ENCODE measurements at places on chromosomes 7 and 10.

DNA sequence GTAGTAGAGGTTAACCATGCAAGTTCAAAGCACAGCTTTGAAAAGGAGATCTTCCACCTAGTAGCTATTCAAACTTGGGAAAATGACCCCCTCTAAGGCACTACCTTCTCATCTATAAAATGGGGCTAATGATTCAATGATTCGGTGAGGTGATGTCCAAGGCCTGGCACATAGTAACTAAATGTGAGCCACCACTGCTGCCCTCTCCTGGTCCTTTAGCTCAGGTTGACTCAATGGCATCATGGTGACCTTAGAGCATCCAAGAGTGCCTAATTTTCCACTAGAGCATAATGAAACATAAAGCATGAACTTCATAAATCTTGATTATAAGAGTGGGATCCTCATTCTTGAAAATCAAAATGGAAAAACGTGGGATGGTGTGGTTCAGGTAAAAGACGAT, 16.3 kb upstream of the PLCE1 start:
- no peak for DNase-seq

- no peak for DNase-seq
Measured at GRCh38 chr7:89332026-89332425, 536.5 kb upstream of the TEX47 start.

DNA sequence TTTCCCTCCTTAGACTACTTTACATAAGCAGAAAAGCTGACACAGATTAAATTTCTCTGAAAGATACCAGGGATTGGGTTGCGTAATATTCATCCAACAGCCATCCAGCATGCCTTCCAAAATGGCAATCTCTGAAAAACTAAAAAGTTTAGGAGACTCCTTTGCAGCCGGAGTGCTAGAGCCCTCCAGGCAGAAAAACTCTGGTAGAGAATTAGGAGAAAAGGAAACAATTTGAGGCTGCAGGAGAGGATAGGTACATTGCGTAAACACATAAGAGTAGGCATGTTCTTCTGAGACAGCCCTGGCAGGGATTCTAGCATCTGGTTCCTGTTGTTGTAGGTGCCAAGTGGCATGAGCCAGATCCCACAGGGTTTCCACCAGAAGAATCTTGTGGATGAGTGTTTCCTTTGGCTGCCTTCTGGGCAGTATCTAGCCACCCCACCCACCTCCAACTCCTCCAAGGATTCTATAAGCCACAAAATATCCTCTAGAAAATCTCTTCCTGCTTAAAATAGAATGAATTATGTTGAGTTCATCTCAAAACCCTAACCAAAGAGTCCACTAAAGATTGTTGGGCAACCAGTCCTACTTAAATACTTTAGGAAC, 402.4 kb downstream of the HGF start:
- no peak for DNase-seq

DNA sequence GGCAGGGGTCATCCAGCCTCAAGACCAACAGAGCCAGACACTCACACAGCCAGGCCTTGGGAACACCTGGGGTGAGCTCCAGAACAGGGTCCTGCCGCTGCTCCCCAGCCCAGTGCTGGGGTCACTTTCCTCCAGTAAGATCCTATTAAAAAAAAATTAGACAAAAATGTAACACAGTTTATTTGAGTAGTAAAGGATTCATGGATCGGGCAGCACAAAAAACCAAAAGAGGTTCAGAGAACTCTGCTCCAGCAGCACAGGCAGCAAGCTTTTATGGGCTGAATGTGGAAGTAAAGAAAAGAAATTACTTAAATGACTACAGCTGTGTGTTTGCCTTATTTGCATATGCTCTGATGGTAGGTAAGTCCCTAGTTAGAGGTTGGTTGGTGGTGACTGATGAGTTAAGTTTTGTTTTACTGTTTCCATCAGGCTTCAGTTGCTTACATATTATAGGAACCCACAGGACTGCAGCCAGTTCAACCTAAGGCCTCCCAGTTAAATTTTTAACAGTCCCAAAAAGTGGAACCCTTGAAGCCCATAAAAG, 80.5 kb upstream of the FGFR2 start:
- DNase-seq: no peak

DNA sequence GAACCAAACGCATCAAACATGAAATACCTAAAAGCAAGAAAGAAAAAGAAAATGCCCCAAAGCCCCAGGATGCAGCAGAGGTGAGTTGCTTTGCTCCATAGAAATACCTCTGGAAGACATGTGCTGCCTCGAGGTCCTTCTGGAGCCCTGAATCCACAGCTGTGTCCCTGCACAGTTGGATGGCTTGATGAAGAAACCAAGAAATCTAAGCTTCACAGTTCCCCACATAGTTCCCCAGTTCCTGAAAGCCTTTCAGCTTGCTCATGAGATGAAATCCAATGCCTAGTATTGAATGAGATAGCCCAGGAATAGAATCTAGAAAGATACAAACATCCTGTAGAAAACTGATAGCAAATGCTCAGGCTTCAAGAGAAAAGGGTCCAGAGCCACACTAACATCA, 182.8 kb downstream of the RTKN2 start:
- DNase-seq: no peak
